CD14-positive monocyte (primary cell): ENCODE measurements at places on chromosomes 12 and 14. TPM values are rescaled to one million over a fixed set of nuclear protein-coding genes. Genes with fewer than 3 reads are reported as not detected.

Gene KRT72
- not detected for polyA plus RNA-seq

Gene ARF3
- 84.7 and 88.5 TPM in 2 replicates for polyA plus RNA-seq

Gene NAP1L1
- 98.3 TPM for polyA plus RNA-seq

Gene SPATA7
- polyA plus RNA-seq: 3.4 TPM

Gene ATL1
- 1.1 TPM for polyA plus RNA-seq

Gene DPF3
- not detected for polyA plus RNA-seq

Gene IFI27L2
- polyA plus RNA-seq: 55.4 and 106 TPM in 2 replicates
